ENCODE measurements at places on chromosomes 12 and 14.

DNA sequence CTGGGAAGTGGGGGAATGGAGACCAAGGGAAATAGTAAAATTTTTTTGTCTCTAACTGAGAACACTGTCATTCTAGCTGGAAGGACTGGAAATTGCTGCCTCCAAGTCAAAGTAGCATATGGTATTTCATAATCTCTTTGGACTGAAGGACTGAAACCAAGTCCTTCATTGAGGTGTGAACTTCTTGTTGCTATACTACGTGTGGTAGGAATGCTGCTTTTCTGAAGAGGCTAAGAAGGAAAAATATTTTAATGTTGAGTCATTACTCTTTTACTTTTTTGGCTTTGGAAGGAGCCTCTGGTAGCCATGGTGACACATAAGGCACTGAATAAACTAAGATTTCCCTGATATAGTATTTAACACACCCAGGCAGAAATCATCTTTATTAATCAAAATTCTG lies 465.4 kb downstream of the NPAS3 start:
- DNase-seq, result no peak

DNA sequence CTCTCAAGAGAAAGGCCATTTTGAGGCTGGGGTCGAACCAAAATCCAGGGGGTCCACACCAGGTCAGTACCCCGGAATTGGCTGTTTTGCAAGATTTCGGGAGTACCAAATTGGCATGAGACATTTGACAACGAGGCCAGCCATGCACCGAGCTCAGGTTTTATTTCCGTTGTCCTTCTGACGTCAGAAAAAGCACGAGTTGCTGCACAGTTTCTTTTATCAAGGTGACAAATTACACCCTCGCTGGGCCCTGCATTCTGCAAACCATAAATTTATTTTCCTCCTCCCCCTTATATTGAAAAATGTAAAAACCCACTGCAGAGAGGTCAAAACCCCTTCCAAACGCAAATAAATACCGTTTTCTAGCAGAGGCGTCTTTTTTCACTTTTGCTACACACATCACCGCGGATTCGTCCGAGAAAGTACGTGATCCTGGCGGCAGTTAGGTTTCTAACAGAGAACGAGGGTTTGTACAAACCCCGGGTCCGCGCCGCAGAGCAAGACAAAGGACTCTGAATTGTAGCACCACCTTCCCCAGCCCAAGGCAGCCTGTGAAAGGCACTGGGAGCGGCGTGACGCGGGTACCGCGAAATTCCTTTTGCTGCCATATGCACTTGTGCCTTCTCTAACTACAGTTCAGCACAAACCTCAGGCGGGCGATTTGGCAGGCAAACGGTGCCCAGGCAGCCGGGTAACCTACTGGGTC lies 1.8 kb downstream of the SLC38A1 start:
- DNase-seq, result peak; percentile 64

GRCh38 chr14:61620130-61620946 lies 75.0 kb upstream of the HIF1A start:
- DNase-seq, result no peak

DNA sequence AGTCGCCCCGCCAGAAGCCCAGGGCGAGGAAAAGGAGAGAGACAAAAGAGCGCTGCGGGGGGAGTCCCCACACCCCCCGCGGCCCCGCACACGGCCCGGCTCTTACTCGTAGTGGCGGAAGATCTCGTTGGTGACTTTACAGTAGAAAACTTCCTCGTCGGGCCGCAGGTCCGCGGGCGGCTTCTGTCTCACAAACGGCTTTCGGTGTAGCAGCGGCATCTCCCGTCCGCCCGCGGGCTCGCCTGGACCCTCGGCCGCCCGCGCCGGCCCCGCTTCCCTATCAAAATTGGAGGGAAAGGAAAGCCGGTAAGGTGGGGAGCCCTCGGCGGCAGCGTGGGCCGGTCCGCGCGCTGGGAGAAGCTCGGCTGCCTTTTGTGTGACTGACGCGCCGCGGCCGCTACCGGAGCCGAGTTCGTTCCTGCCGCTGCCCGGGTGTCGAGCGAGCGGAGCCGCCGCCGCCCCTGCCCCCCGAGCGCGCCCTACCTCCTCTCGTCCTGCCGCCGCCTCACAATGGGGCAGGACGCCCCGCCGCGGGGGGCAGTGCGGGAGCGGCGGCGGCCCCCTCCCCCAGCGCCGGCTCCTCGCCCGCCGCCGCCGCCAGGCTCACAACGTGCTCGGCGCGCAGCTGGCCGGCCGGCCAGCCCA lies 652 bp downstream of the BAZ1A start:
- peak; percentile 46 for DNase-seq

DNA sequence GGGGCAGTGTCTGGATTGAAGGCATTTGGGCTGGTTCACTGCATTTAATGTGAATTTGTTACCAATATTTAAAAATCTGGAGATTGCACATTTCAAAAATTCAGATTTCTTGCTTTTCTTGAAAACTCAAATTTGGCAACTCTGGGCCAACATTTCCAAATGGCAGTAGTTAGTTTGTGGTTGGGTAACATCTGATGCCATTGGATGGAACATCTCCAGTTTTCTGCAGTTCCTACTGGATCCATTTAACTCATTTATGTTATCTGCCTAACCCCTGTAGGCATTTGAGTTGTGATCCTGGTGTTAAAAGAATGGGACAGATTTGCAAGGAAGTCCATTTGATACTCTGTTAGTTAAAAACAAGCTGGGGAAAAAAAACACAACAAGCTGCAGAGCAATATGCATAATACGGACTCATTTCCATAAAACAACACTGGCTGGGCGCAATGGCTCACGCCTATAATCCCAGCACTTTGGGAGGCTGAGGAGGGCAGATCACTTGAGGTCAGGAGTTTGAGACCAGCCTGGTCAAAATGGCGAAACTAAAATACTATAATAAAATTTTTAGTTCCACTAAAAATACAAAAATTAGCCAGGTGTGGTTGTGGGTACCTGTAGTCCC lies 7.9 kb downstream of the EIF2B2 start:
- no peak for DNase-seq

- DNase-seq, result no peak
These were observed 76.8 kb upstream of the PLEKHA5 start for GRCh38 chr12:19052689-19053088.

GRCh38 chr12:67656251-67656650 lies 7.7 kb downstream of the DYRK2 start:
- DNase-seq, result no peak

DNA sequence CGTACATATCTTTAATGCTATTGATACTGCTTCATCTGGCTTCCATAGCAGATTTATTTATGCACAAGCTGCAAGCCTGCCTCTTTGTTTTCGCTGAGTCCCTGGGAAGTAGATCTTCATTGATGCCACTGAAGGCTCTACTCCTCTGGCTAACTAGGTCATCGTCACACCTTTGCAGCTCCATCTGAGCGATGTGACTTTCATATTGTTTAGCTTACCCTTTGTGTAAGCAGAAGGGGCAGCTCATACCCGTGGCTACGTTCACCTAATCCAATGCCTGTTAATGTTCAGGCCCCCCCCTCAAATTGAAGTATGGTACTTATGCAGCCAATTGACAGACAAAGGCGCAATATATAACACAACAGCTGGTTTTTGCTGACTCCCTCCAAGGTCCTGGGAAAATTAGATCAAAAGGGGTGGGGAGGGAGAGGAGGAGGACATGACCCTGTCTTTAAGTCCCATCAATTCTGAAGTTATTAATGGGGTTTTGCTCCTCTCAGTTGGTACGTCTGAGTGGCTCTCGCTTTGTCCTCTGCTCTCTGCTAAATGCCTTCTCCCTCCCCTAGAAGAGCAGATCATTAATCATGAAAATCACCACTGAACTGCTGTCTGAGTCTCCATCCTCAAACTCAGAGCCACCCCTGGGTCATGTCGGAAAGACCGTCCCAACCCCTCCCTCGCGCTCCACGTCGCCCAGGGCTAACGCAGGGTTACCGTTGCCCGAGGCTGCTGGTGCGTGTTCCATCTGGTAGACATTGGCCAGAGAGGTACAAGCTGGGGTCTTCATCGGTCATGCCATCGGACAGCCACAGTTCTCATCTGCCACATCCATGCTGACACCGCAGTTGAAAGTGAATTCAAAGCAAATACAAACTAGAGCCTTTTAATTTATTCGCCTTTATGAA lies 128.8 kb downstream of the ADGRD1 start:
- no peak for DNase-seq

All from T47D (cell line).